ENCODE measurements at places on chromosomes 4 and X.

DNA sequence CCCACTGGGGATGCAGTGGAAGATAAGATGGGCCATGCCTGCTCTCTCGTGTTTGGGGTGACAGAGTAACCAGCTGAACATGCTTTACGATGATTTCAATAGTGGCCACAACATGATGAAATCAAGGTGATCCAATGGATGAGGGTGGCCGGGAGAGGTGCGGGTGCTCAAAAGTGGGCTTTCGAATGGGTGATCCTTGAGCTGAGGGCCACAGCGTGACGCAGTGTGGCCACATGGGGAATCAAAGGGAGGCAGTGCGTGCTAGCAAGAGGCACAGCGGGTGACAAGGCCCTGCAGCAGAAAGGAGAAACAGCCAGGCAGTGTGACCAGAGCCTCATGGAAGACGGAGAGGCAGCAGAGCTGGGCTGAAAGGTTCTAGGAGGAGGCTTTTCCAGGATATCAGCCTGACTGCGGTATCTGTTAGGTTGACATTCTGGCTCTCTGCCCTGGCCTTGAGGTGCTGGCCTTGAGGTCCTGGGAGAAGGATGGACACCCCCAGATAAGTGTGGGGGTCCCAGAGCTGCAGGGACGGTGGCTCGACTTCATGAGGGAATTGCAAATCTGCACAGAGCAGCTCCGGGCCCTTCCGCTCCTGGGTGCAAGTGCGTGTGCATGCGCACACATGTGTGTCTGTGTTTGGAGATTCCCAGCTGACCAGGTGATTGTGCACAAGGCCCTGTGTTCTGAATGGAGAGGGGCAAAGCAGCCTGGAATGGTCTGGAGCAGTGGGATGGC lies 38.0 kb upstream of the GPR78 start:
- no peak for DNase-seq

DNA sequence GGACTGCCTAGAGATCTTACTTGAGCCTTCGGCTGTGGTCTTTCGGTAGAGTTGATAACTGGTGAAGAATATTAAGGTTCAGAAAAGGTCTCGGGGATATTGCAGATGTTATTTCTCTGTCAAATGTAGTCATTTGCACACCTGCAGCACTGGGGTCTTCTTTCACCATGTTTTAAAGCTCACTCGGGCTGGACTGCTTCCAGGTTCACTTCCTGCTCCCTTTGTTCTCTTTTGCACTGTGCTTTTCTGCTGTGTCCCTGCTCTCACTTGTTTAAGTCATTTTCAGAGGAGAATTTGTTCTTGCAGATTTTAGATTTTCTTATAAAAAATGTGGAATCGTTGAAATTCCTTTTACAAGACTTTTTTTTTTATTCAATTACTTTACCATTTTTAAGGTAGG lies 68.5 kb downstream of the BMPR1B start:
- no peak for DNase-seq

DNA sequence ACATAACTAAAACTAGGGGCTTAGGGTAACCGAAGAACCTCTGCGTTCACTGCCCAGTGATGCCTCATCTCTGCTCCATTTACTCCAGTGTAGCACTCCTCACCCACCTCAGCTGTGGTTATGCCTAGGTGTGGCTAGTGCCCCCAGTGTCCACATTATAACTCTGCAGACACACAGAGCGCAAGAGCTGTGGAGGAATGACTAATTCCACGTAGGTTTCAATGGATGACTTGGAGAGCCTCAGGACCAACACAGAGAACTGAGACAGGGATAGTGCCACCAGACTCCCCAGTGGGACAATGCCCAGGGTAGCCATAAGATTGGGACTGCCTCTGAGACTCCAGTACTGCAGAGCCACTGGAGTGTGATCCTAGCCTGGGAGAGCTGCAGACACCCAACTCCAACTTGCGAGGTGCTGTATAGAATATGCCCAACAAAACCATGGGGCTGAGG lies 542.4 kb upstream of the DIPK2B start:
- no peak for DNase-seq

DNA sequence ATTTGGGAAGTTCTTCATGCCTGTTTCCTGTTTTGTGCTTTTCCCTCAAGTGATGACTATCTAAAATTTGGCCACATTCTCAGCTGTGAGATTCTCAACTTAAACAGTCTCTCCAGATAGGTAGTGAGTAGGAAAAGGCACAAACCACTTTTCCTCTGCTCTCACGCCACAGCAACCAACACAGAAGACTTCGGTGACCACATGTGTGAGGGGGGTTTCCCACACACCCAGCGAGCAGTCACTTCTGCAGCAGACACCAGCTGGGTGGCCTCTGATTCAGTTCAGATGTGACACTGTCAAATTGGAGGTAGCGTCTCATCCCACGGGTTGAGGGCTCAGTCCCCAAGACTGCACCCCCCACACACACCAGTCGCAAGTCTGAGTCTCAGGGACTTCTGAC lies 25.1 kb upstream of the CLDN34 start:
- no peak for DNase-seq

- DNase-seq: no peak
Observed at GRCh38 chr4:1060121-1060520, 48.7 kb downstream of the FGFRL1 start.

GRCh38 chr4:1910643-1911042 lies 39.5 kb downstream of the NSD2 start:
- no peak for DNase-seq

- no peak for DNase-seq
Observed at GRCh38 chr4:185748901-185749390, 63.0 kb downstream of the SORBS2 start.

DNA sequence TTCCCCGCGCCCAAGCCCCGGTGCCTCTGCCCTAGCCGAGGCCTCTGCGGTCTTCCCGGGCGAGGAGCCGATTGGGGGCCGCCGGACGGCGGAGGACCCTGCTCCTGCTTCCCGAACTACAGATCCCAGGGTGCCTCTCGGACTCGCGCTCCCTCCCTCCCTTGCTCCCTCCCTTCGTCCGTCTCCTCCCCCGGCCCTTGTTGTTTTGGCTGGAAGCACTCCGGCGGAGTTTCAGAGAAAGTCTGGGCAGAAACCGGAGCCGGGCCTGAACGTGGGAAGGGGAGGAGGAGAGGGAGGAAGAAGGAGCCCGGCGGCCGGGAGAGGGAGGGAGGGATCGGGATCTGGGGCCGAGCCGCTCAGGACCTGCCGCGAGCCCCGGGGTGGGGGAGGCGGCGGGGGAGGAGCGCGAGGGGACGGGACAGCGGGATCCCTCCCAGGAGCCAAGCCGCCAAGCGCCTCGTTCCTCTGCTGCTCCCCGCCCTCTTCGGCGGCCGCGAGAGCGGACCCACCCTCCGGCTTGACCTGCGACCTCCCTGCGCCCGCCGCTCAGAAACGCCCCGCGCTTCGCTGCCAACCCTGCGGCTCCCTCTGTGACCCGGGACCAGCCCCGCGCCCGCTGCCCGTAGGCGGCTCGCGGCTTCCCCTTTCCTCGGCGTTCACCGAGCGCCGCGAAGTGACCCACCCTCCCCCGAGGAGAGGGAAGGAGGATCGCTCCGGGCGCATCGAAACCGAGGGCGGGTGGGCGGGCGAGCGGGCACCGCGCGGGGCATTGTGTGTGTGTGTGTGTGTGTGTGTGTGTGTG lies 496 bp upstream of the GAB1 start:
- peak; percentile 21 for DNase-seq

DNA sequence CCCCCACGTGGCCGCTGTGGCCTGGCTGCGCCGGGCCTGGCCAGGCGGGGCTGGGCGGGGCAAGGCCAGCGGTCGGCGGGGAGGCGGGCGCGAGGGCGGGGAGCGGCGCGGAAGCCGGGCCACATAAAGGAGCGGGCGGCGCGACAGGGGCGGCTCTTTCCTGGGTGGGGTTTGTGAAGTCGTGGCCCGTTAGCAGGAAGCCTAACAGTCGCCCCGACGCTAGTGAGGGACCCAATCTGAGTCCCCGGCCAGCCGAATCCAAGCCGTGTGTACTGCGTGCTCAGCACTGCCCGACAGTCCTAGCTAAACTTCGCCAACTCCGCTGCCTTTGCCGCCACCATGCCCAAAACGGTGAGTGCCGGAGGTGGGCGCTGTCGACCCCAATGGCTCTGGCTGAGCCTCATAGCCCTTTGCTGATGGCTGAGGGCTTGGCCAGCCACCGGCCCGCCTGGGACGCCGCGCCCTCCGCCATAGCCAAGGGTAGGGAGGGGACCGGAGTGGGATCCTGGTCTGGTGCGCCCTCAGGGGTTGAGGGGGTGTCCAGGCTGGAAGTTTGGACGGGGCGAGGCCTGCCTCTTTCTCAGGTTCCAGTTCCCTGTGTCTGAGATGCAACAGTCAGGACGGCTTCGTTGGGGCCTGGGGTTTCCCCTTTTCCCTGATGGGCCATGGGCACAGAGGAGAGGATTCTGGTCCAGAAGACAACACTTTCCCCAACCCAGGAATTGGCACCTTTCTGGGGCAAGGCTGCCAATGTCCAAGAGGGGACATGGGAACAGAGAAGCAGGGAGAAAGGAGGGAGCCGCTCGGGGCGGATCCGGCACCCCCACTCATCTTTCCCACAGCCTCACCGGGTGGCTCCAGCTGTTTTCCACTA lies at the start of gene MSN:
MSN (plus strand) TSS at position 152 of the 874 bp plus-strand sequence; CDS start at position 340, 188 bp downstream.
- no peak for DNase-seq

- no peak for DNase-seq
Observed at GRCh38 chr4:46818604-46819003, 90.4 kb downstream of the COX7B2 start.

DNA sequence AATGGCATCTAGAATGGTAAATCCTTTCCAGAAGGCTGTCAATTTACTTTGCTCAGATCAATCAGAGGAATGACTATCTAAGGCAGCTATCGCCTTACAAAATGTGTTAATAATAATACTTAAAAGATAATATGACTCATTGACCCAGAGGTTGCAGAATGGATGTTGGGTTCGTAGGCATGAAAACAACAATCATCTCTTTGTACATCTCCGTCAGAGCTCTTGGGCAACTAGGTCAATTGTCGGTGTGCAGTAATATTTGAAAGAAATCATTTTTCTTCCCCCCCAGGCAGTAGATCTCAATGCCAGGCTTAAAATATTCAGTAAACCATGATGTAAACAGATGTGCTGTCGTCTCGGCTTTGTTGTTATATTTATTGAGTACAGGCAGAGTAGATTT lies 165.1 kb downstream of the CAMK2D start:
- DNase-seq: no peak

DNA sequence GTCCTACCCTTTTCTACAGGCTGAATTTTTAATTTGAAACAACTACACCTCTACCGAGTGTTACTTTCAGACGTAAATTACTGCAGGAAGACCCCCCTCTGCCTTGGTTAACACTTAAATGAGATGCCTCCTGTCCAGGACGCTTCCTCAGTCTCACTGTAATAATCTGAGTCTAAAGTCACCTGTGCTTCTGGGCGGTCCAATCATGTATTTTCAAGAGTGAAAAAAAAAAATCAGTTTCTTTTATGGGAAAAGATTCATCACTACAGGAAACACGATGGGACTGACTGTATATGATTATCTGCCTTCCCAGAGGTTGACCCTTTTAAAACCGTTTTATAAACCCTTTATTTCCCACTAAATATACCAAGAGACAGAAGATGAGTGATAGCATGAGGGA lies 776 bp downstream of the RBM47 start:
- no peak for DNase-seq

GRCh38 chrX:148049441-148049840 lies 68.3 kb downstream of the FMR1NB start:
- DNase-seq: no peak
